ENCODE measurements at places on chromosomes 7 and 10.
A peak's percentile ranks its signal among the peaks of the same experiment; 100 is the strongest.

DNA sequence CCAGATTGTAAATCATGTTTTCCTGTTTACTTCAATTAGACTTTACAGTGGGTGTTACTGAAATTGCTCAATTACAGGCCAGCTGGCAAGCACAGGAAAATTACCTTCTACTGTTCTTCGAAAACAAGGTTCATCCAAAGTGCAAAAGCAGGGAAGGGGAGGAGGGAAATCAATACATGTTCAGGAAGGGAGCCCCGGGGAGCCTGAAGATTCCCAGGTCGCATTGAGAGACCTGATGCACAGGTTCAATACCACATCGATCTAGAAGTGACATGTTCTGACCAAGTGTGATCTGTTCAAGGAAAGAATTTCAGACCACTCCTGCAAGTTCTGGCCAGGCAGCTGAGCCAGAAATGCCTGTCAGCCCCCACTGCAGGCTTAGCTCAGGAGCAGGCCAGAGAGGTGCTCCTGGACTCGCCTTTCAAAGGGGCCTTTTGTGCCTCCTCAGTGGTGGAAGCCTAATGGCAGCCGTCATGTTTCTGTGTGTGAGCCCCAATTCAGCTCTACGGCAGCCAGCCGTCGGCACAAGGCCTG is 35.9 kb downstream of the FAM53B start:
- no peak for DNase-seq

GRCh38 chr7:84238596-84238995 is 44.0 kb upstream of the SEMA3A start:
- DNase-seq, result no peak

DNA sequence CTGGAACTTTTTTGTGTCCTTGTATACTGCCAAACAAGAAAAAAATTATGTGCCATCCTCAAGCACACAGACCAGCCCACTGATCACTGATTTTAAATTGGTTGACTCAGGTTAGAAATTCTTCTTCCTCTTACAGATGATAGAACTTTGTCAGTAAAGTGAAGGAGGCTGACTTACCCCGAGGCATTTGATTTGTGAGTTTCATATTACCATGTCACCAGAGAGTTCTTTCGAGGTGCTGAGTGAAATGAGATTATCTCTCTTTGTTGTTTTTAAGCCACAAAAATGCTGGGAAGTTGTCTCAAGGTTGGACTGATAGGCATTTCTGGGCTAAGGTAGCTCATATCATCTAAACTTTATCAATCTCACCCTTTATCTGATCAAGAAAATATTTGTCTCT is 78.8 kb upstream of the FAM180A start:
- DNase-seq, result no peak

GRCh38 chr7:121023683-121024511 is 35.4 kb downstream of the CPED1 start:
- no peak for DNase-seq

DNA sequence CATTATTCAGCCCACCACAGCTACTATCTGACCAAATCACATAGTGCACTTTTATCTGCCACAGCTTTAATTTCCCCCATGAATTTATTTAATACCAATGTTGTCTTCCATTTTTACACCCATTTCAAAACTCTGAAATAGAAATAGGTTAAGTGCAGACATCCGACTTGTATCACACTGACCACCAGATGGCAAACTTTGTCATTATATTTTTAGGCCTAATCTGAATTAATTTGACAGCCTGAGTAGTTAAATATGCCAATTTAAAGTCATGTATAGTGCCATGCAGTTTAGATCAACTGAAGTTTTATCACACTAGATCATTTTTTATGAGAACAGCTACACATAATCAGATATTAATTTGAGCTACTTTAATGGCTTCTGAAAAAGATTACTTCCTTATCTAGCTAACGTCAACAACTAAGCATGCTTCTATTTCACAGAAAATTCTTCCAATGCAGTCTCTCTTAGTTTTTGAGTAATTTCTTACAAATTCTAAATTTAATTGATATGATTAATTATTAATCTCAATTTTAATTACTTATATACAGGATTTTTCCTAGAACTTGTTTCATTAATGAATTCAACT is 566.4 kb downstream of the GFRA1 start:
- no peak for DNase-seq

GRCh38 chr7:87600130-87601124 is at the start of gene ABCB1:
Gene ABCB1, minus strand, starts transcription at chr7:87600884. Its CDS starts 700 bp downstream, at chr7:87600184.
- peak; percentile 35 for DNase-seq

DNA sequence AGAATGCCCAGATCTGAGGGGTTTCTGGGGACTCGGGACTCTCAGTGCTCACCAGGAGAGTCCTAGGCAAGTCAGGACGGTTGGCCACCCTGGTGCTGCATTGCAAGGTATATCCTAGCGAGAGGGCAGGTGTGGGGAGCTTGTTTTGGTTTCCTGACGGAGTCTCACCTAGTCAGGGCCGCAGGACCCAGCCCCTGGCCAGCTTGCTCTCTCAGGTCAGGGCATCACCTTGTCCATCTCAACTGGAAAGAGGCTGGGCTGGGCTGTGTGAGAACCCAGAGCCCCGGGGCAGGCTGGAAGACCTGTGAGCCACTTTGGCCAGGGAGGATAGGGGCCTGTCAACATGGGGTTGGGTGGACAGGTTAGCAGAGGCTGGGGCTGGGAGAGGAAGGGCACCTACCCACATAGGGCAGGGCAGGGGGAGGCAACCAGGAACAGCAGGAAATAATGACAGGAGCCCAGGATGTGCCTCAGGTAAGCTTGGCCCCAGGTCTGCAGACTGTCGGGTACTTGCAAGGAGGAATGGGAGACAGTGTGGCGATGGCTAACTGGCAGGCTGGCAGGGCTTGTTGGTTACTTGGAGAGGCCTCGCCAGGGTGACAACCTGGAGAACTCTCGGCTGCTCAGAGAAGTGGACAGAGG is 31.5 kb downstream of the DNAJB12 start:
- no peak for DNase-seq

GRCh38 chr7:135239263-135239662 is 5.6 kb downstream of the STRA8 start:
- no peak for DNase-seq
